ENCODE measurements at places on chromosomes 2 and 18.
A peak's percentile ranks its signal among the peaks of the same experiment; 100 is the strongest.

DNA sequence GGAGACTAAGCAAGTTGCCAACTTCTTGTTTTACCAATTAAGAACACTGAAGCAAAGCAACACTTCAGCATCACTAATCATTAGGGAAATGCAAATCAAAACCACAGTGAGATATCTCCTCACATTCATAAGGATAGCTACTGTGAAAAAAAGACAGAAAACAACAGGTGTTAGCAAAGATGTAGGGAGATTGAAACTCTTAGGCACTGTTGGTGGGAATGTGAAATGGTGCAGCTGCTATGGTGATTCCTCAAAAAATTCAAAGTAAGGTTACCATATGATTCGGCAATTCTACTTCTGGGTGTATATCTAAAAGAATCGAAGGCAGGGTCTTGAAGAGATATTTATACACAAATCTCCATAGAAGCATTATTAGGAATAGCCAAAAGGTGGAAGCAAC lies 8.6 kb upstream of the PRKD3 start:
- no peak for DNase-seq

DNA sequence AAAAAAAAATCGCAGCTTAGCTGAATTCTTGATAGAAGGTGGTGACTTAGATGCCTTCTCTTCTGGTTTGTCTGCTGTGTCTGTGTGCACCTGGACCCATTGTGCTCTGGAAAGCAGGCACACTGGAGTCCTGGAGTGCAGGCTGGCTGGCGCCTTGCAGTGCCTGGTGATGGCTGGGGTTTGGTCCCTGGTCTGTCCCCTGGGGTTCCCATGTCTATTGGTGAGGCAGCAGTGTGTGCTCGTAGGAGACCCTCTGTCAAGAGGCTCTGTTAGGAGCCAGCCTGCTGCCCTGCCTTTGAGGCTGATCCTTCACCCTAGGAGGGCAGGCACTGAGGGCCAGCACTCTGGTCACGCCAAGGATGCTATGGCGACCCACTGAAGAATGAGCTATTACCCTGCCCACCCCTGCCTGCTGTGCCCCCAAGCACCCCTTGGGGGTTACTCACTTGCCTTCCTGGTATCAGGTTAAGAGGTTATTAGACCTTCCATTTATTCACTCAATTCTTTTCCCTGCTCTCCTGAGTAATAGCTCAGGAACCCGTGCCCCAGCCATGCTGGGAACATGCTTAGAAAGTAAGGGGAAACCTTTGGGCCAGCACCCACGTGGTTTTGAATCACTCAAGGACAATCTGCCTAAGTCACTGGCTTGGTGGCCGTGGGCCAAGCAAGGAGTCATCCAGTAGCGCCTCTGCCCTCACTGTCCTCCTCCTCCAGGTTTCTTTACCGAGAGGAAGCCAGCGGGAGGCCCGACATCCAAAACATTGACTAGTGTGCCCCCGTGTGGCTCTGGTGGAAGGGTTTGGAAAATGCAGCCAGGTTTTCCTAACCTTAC lies 284.5 kb downstream of the PRKCE start:
- peak; percentile 98 for DNase-seq

DNA sequence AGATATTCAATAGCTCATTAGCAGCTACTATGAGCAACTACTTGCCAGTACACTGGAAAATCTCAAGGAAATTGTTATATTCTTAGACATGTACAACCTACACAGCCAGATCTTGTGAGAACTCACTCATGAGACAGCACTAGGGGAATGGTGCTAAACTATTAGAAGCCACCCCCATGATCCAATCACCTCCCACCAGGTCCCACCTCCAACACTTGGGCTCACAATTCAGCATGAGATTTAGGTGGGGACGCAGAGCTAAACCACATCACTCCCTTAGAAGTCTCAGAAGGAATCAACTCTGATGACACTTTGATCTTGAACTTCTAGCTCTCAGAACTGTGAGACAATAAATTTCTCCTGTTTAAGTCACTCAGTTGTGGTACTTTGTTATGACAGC lies 418.3 kb upstream of the SPHKAP start:
- DNase-seq, result no peak

- DNase-seq, result no peak
Observed at GRCh38 chr2:99753505-99753904, 263.7 kb upstream of the REV1 start.

GRCh38 chr2:162556996-162557395 lies 213.1 kb downstream of the GCA start:
- DNase-seq, result no peak
